SK-N-DZ (cell line): ENCODE measurements at places on chromosomes 6 and 20.

- DNase-seq = no peak
Observed at GRCh38 chr6:66814156-66814555, 1107.1 kb upstream of the EYS start.

DNA sequence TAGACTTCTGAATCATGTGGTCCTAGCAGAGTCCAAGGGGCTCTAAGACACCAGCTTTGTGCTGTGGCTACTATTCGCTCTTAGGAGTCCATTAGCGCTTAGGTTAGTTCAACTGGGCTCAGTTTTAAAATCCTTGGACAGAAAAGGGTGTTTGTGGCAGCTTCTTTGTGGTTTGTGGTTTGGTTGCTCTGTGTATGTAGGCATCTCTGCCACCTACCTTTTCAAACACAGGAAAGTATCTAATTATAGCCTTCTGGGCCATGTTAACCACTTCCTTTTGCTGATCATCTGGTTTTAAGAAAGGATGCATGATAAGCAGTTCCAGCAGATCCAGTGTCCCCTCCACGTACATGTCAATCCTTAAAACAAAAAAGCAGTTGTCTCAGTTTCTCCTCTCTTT lies 10.8 kb downstream of the GSTA4 start:
- DNase-seq = no peak

DNA sequence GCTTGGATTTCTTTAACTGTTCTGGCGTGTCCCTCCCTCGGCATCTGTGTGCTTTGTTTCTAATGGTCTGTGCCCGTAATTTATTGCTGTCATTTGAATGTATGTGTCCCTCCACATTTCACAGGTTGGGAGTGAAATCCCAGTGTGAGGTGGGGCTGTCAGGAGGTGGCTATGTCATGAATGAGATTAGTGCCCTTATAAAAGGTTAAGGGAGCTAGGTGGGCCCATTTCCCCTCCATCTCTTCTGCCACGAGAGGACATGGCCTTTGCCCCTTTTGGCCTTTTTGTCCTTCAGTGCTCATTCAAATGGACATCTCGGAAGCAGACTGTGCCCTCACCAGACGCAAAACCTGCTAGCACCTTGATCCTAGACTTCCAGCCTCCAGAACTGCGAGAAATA lies 96.3 kb downstream of the LAMP5 start:
- no peak for DNase-seq

GRCh38 chr6:71292001-71292400 lies 3.4 kb downstream of the OGFRL1 start:
- no peak for DNase-seq

DNA sequence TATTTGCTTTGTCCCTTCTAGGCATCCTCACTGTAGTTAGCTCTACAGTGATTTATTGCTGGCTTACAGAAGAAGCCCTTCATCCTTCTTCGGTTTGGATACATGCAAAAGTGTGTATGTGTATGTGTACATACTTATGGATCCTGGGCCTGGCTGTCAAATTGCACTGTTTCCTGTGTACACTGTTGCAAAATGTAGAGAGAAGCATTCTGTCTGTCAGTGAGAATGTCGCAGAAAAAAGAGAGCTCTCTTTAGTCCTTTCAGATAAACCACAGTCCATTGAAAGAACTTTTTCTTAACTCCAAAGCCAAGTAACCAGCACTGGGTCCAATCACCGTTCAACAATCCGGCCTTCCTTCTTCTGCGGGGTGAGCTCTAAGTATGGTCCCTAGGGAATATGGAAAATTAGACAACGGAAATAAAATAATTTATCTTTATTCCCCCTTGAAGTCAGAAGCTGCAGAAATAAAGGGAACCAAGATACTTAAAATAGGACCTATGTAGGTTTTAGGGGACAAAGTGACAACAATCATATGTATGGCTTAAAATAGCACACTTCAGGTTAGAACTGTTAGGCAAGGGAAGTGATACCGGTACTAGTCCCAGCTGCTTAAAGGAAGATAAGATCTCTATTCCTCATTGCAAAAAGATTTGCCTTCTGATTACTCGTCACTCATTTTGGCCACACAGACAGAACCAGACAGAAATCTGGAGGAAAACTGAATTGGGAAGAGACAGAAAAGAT lies 107.0 kb downstream of the CD83 start:
- DNase-seq = no peak

- DNase-seq = no peak
Observed at GRCh38 chr6:87094576-87094975, 330 bp downstream of the CGA start.

GRCh38 chr20:64216036-64216435 lies 39.5 kb upstream of the PCMTD2 start:
- DNase-seq = no peak

- DNase-seq = no peak
Observed at GRCh38 chr20:1825507-1825906, 69.7 kb upstream of the SIRPA start.

DNA sequence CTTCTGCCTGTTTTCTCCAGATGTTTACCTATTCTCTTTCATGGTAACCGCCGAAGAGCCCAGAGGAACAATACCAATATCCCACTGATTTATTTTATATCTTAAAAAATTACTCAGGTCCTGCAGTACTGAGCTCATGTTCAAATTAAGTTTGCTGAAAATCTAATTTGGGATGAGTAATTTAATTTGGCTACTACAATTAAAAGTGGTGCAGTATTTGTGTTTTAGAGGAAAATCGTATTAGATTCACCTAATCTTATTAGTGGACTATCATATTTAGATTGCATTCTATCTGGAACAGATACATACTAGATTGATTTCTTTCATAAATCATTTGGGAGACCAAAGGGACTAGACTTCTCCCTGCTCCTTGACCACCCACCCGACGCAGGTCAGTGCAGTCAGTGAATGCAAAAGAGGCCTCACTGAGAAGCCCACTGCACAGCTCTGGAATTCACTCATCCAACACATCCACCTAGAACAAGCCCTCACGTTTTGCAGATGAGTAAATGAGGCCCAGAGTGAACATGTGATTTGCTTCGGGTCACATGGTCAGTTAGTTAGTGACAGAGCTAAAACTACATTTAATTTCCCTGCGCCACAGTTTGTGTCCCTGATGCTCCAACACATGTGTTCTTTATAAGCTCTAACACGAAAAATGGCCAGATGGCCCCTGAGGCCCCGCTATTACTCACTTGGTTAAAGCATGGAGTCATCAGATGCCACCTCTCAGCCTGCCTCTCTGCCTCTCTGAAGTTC lies 101.8 kb downstream of the TRERF1 start:
- DNase-seq = peak; percentile 83

GRCh38 chr6:38572186-38572813 lies 67.4 kb downstream of the BTBD9 start:
- DNase-seq = peak; percentile 26
